ENCODE measurements at places on chromosomes 4 and X. TPM values are rescaled to one million over a fixed set of nuclear protein-coding genes. Genes with fewer than 3 reads are reported as not detected.

Gene CT45A5
- total RNA-seq, result not detected

Gene ACE2
- total RNA-seq, result 1.9 TPM

Gene MAGED4B
- total RNA-seq, result 66.7 TPM

Gene PLP1
- 2,816 TPM for total RNA-seq

Gene SPANXB1
- not detected for total RNA-seq

Gene HGFAC
- total RNA-seq, result 0.40 TPM

Gene PAGE5
- total RNA-seq, result not detected

Gene CLCN5
- 28.9 TPM for total RNA-seq

Gene ANXA10
- total RNA-seq, result not detected

Gene CSAG2
- total RNA-seq, result not detected

Gene PSMD10
- 88.4 TPM for total RNA-seq

Gene SUPT20HL2
- not detected for total RNA-seq

Gene DIPK2B
- total RNA-seq, result 9.3 TPM

Gene INPP4B
- total RNA-seq, result 29.4 TPM

Gene CLDN34
- 0.30 TPM for total RNA-seq

Gene KLF8
- total RNA-seq, result 10.7 TPM

Gene HERC6
- 14.0 TPM for total RNA-seq

Gene MAP3K15
- 0.55 TPM for total RNA-seq

Gene TLL1
- total RNA-seq, result 4.7 TPM

Gene PRDX4
- total RNA-seq, result 166 TPM

Gene MTM1
- total RNA-seq, result 16.0 TPM
